Fibroblast of villous mesenchyme (primary cell): ENCODE measurements at places on chromosomes 16 and 17.

- DNase-seq: peak; percentile 37
These were observed at the start of the genes KCTD19 and LRRC36 for GRCh38 chr16:67326472-67327309. Gene KCTD19, minus strand, starts transcription at chr16:67326741. Its CDS starts 34 bp downstream, at chr16:67326707. Gene LRRC36, plus strand, starts transcription at chr16:67326815. Its CDS starts 48 bp downstream, at chr16:67326863.

- DNase-seq: peak; percentile 65
These were observed 16.3 kb upstream of the BCAR1 start for GRCh38 chr16:75267631-75268264.

DNA sequence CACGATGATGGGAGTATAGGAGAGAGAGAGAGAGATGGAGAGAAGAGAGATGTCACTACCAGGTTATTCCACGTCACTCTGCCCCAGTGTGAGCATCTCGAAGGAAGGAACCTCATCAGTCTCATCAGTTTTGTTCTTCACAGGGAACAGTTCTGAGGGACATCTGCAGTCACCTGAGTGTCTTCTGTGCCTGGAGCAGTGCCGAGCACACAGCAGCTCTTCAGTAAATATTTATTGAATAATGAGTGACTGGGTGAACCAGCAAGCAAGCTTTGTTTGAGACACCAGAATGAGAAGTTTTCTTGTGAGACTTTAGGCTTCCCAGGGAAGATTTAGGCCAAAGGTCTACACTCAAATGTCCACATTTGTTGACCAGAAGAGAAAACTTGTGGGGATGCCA is 142.4 kb upstream of the IRX3 start:
- DNase-seq: no peak

- no peak for DNase-seq
These were observed 272.4 kb downstream of the C16orf95 start for GRCh38 chr16:87044829-87045228.

DNA sequence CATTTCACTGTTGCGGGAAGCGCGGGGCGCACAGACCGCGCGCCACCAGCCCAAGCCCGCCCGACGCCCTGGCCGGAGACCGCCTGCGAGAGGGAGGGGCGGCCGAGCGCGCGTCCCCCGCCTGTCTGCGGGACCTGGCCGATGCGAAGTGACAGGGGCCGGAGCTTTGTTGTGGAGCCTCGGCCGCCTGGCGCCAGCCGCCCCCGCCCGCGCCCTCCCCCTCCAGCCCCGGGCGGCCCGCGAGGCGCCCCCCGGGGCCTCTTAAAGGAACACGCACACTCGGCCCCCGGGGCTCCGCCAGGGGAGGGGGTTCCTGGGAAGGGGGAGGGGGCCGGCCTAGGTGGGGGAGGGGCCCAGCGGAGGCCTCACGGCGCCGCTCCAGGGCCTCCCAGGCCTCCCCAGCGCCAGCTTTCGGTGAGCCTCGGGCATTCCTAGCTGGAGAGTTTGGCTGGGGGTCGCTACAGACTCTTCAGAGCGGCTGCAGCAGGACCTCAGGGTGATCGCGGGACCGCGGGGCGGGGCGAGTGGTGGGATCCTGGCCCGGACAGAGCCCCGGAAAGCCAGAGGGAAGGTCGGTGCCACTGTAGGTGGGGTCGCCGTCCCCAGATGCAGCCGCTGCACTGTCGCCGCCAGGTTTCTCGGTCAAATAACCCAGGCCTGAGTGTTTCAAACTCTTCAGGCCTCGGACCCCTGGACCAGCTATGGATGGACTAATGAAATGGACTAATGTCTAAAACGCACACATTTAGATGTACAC is 2.4 kb upstream of the TBX2 start:
- peak; percentile 66 for DNase-seq

DNA sequence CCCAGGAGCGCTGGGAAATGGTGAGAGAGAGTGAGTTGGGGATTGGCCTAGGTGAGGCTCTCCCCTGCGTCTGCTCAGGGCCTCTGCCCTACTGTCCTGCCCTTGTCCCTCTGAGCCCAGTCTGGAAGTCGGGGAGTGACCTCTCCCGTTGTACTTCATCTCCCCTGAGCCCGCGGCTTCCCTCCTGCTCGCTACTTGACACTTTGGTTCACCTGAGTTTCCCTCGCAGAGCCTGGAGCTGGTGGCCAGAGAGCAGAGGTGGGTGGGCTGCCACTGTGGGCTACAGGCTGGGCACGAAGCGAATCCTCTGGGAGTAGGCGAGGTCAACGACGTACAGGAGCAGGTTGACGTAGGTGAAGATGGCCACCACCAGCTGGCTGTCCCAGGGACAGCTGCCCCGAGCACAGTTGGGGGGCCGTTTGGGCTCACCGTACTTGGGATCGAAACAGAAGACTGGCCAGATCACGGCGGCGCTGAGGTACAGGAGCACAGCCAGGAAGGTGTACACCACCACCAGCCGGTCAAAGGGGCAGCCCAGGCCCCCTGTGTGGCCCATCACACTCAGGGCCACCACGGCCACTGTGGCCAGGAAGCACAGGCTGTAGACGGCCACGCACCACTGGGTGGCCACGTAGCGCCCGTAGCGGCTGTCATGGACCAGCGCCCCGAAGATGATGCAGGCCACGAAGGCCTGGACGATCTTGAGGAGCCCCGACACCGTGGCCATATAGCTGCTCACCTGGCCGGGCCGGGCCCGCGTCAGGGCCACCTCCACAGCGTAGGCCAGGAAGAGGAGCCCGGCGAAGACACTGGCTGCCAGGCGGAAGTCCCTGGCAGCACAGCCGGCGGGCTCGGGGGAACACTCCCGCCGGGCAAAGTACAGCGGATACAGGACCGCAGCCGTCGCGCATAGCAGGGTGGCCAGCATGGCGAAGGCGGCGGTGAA is 3.7 kb upstream of the PYCR1 start:
- DNase-seq: no peak

DNA sequence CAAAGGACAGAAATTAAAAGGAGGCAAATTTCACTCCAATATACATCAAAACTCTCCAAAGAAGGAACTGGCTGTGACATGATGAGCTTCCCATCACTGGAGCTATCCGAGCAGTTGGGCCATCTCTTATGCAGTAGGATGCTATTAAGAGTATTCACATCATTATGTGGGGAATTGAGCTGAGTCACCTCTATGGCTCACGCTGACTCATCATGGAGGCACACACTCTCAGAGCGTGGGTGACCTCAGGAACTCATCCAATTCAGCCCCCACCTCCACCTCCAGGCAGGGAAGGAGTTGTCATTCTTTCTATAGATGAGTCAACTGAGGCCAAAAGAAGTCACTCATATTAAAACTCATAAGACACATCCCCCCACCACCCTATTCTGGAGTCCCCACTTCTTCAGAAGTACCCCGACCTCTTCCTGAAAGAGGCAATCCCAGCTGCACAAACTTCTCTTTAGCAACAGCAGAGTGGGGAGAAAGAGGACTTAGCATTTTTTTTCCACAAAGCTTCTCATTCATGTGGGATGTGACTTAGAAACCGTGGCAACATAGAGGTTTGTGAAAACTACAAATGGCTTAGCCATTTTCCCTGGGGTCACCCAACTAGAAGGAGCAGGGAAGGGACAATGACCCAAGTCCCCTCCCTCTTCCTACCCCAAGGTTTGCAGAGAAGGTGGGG is 32.5 kb downstream of the ABCC12 start:
- DNase-seq: peak; percentile 89

DNA sequence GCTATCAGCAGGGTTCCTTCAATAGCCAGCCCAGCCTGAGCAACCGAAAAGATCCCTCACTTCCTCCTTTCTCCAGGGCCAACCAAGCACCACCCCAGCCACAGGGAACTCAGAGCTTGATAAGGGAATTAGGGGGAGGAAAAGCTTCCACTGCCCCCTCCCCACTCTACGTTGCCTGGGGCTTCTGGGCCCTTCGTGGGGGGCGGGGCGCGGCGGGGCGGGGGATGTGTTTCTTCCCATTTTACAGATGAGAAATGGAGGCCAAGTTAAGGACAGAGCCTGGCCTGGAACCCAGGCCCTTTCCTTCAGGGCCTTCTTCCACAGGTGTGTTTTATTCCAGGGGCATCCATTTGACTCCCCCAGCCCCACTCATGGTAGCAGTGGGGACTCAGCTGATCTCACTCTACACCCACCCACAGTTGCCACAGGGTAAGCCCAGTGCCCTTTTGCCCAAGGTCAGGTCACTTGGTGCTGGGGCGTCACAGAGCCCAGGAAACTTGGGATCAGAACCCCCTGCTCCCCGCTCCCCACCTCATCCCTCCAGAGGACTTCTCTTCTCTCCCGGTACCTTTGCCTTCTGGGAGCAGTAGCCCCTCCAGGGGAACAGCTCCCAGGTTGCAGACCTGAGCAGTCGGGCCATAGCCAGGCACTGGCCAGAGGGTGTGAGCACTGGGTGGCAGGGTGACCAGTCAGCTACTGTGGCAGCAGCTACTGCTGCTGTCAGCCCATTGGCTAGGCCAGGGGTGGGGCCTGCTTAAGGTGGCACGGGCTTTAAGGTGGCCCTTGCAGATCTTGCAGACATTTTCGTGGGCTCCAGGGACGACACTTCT is at the start of gene LDHD:
LDHD (minus strand) TSS at position 700 of the 830 bp plus-strand sequence; CDS start at position 640, 60 bp downstream.
- DNase-seq: peak; percentile 66
